ENCODE measurements at places on chromosomes 4 and X.

GRCh38 chr4:141571362-141571761, 65.0 kb upstream of the IL15 start:
- no peak for DNase-seq

GRCh38 chr4:110480031-110480549, 4.1 kb downstream of the ENPEP start:
- DNase-seq: no peak

GRCh38 chrX:153801669-153802068, 7.2 kb downstream of the SSR4 start:
- no peak for DNase-seq

GRCh38 chr4:153453402-153453801, 12.8 kb upstream of the TMEM131L start:
- DNase-seq: no peak

GRCh38 chrX:139828830-139829229, 104.0 kb downstream of the ATP11C start:
- no peak for DNase-seq

DNA sequence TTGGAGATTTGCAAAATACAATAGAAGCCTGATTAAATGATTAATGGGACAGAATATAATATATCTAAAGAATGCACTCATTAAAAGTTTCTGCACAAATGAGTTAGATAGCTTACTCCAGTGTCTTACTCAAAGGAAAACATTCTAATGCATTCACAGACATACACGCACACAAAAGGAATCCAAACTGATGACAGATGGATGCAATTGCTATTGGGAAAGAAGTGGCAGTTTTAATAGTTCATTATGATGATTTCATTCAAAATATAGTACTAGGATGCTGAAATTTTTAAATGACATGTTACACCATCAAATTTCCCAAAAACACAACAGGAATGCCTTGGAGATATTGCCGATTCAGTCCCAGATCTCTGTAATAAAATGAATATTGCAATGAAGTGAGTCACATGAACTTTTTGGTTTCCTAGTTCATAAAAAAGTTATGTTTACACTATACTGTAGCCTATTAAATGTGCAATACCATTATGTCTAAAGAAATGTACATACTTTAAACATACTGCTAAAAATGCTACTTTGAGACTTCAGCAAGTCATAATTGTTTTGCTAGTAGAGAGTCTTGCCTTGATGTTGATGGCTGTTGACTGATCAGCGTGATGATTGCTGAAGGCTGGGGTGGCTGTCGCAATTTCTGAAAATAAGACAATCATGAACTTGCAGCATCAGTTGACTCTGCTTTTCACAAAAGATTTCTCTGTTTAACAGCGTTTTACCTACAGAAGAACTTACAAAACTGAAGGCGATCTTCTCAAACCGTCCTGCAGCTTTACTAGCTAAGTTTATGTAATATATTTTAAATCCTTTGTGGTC, 45.6 kb downstream of the BBS12 start:
- DNase-seq: no peak

- DNase-seq: no peak
These were observed 47.8 kb downstream of the SYNPO2 start for GRCh38 chr4:118936406-118936805.

DNA sequence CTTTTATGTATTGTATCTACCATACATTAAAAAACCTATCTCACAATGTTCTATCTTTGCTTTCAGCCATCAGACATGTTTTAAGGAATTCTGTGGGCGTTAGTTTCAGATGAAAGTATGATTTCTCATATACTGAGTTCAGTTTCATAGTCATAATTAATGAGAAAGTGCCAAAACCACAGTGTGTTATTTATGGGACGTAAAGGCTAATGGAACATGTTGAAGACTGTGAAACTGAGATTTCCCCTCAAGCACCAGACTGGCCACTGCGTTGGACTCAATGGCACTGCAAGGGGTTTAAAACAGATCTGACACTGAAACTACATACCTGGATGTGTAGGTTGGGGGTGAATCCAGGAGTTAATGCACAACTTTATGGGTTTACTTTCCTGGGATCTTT, 32.0 kb downstream of the F8 start:
- DNase-seq: no peak

GRCh38 chrX:72620550-72621145, 48.0 kb upstream of the HDAC8 start:
- DNase-seq: peak; percentile 1

DNA sequence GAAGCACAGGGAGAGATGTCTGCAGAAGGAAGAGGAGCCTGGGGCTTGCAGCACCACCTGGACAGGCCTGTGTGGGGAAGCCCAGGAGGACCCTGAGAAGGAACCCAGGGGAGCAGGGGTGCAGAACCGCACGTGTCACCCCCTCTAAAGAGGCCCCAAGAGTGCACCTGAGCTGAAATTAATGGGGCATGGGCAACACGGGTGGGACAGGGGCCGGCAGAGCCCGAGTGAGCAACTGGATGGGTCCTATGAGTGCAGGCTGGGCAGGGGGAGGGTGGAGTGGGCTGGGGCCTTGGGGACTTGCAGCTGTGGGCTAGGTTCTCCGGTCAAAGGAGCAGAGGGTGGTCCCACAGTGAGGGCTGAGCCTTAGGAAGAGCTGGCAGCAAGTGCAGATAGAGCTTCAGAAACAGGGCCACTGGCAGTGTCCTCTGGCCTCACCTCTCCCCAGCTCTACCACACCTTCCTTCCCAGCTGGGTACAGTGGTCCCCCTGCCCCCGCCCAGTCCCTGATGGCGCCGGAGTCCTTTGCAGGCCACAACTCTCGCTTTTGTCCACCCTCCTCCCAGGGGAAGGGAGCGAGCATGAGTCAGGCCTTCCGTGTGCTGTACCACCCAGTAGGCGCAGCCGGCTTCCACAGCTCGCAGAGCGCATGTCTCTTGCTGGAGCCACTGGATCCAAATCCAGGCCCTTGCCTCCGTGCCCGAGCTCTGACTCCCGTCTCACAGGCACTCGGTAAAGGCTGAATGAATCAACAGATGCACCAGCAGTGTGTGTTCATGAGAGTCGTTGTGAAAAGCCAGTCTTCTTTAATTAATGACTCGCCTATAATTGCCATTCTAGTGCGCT, 131.6 kb downstream of the HMX1 start:
- no peak for DNase-seq

GRCh38 chr4:173503330-173504180, 26.5 kb downstream of the HAND2 start:
- DNase-seq: no peak

- no peak for DNase-seq
These were observed 83.8 kb downstream of the TBC1D9 start for GRCh38 chr4:140672416-140672815.

DNA sequence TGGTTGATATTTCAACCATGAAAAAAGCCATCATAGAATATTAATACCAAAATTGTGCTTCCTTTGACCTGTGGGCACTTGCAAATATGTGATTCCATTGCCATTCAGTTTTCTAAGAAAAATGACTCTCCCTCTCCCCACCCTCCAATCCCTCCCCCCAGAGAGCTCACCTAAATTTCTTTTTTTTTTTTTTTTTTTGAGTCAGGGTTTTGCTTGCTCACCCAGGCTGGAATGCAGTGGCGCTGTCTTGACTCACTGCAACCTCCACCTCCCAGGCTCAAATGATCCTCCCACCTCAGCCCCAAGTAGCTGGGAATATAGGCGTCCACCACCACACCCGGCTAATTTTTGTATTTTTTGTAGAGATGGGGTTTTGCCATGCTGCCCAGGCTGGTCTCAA, 47.0 kb downstream of the SNX25 start:
- no peak for DNase-seq

GRCh38 chrX:24561121-24561520, 86.0 kb downstream of the PCYT1B start:
- DNase-seq: no peak

DNA sequence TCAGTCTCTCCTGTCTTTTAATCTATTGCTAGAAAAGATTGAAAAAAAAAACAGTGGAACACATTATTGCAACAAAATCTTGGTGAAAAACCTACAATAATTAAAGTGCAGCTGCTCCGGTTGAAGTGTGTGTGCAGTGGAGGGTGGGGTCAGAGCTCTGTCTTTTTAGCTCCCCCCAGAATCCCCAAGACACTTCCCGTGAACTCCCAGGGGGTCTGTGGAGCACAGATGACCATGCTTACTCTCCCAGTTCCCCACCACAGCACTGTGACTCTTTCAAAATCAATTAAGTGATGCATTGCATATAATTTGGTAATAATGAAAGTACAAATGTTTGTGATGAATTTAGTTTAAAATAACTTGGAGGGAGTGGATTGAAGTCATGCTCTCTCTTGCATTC, 15.7 kb upstream of the SLC10A4 start:
- DNase-seq: no peak

DNA sequence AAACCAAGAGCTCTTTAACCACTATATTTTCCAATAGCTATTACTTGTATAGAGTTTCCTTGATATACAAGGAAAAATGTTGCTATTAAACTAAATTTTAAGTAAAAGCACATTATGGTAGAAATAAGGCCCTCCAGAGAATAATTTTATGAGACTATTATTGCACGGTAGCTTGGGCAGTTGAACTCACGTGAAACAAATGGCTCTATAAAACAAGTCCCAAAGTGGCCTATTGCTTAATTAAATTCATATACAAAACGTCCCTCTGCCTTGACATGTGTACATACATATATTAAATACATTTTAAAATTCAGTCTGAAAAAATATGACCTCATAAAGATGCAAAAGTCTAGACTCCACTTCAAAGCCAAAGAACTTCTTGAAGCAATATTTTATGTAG, 582.2 kb downstream of the CENPC start:
- no peak for DNase-seq

DNA sequence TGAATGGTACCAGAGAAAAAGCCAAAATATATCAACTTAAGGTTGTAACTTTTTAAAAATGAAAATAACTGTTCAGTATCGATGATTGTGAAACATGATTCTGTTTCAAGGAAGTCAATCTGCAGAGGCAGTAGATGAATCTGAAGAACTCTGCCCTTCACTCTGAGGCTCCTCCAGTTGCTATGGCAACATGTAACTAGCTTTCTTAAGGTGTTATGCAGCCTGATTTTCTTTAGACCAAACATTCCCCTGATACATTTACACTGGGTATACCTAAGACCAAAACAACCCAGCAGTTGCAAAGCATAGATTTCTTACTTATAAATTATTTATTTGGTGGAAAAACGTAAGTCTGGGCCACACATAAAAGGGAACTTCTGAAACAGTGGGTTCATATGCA, 133.6 kb upstream of the RASGEF1B start:
- DNase-seq: no peak

DNA sequence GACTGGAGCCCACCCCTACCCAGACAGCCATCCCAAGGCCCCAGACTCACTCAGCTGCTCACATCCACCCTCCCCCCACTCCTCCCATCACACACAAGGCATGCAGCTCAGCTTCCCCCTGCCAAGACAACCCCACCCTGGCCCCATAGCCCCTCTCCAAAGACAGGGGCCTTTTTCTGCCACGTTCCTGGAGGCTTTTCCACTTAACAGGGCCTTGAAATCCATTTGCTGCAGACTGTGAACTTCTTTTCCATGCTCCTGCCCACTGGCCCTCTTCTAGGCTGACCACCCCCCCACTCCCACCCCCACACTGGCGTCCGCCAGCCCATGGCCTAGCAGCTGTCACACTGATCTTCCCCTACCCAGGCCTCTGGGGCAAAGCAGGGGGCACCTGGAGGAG, 76.0 kb downstream of the PJA1 start:
- no peak for DNase-seq

- DNase-seq: no peak
These were observed 60.4 kb upstream of the MAGEA4 start for GRCh38 chrX:151852294-151852693.

GRCh38 chr4:98505992-98506391, 152.4 kb downstream of the TSPAN5 start:
- no peak for DNase-seq

DNA sequence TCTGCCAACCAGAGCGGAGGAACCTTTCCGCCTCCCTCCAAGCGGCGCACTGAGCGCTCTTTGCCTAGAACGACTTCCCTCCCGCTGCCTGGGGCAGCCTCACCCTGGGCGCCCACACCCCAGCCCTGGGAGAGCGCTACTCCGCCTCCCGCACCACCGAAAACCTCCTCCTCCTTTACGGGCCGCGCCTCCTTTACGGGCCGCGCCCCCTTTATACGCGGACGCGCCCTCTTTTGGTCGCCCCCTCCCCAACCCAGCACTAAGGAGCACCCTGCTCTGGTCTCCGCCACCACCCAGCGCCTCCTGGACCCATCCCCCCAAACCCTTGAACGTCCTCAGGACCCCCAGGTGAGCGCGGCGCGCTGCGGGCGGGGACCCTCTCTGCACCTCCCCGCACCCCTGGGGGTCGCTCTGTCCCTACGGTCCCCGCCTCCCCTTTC, 586 bp upstream of the NSG1 start:
- DNase-seq: peak; percentile 35

- DNase-seq: no peak
These were observed 41.6 kb downstream of the UNC5C start for GRCh38 chr4:95507147-95507546.

Data from CD4-positive, alpha-beta T cell treated with Interleukin-10 for 1 hour (primary cell).